ENCODE measurements at places on chromosomes 6 and 20.

- DNase-seq, result no peak
These were observed 1.9 kb upstream of the DEF6 start for GRCh38 chr6:35295521-35296315.

DNA sequence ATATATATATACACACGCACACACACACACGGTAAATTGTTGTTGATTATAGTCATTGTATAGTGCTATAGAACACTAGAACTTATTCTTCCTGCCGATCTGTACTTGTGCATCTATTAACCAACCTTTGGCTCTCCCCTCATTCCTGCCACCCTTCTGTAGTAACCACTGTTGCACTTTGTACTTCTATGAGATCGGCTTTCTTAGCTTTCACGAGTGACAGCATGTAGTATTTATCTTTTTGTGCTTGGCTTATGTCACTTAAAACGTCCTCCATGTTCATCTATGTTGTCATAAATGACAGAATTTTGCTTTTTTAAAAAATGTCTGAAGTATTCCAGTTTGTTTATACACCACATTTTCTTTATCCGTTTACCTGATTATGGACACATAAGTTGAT is 20.9 kb upstream of the DYNLRB1 start:
- DNase-seq, result no peak

- no peak for DNase-seq
These were observed 13.1 kb downstream of the NTSR1 start for GRCh38 chr20:62721511-62722370.

GRCh38 chr6:133567636-133568035 is 321.3 kb upstream of the TCF21 start:
- no peak for DNase-seq

DNA sequence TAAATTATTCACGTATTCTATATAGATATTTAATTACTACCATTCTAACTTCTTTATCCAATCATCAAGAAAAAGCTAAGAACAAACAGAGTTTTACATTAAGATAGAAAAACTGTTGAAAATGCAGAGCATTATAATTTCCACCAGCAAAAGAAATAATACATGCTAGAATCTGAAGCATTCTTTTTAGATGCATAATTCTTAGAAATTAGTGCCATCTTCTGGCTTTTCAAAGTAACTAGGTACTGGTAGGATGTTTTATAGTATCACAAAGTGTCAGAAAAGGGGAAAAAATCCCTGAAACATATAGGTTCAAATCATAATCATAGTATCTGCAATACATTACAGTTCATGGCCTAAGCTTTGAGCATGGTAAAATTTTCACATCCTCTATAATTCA is 178.9 kb downstream of the PHF3 start:
- no peak for DNase-seq

- DNase-seq, result no peak
These were observed 41.0 kb downstream of the CYP24A1 start for GRCh38 chr20:54132612-54133433.

GRCh38 chr6:37840143-37840939 is 20.8 kb downstream of the ZFAND3 start:
- no peak for DNase-seq

- no peak for DNase-seq
These were observed 15.8 kb downstream of the TSPYL4 start for GRCh38 chr6:116238083-116238482.

DNA sequence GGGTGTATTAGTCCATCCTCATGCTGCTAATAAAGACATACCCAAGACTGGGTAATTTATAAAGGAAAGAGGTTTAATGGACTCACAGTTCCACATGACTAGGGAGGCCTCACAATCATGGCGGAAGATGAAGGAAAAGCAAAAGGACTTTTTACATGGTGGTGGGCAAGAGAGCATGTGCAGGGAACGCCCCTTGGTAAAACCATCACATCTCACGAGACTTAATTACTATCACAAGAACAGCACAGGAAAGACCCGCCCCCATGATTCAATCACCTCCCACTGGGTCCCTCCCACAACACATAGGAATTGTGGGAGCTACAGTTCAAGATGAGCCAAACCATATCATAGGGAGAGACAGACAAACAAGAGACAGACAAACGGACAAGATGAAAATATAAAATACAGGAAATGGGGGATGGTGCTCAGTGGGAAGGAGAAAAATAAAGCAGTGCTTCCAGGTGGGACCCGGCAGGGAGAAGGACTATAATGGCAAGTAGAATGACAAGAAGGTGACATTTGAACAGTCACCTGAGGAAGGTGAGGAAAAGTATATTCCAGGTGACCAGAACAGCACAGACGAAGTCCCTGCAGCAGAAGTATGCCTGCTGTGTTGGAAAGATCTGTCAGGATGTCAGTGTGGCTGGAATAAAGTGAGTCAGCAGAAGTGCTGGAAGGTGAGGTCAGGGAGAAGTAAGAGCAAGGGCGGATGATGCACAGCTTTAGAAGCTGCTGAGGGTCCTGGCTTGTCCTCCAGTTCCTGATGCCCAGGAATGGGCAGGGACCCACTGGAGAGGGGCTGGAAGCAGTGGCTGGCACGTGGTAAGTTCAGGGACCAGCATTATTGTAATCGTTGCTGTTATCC is 61.1 kb downstream of the SLC2A10 start:
- DNase-seq, result no peak

DNA sequence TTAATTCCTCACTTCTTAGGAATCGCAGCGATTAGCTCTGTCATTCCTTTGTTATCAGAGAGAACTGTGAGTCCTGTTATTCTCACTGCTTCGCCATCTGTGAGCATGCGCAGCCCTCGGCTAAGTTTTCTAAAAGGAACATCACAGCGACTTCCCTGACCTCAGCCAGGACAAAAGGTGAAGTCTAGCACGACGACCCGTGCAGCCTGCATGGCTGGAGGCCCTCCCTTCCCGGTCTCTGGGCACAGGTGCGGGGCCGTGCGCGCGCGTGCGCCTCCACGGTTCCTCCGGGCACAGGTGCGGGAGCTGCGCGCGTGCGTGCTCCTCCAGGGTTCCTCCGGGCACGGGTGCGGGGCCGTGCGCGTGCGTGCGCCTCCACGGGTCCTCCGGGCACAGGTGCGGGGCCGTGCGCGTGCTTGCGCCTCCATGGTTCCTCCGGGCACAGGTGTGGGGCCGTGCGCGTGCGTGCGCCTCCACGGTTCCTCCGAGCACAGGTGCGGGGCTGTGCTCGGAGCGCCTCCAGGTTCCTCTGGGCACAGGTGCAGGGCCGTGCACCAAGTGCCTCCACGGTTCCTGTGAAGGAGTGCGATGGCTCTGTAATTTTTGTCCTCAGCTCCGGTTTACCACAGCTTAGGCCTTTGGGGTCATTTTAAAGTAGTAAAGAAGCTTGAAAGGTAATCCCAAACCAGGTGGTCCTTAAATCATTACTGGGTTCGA is 212.3 kb downstream of the ERMARD start:
- no peak for DNase-seq

GRCh38 chr6:149782337-149782736 is 32.8 kb downstream of the PCMT1 start:
- no peak for DNase-seq

GRCh38 chr6:148415511-148416260 is 73.0 kb downstream of the SASH1 start:
- DNase-seq, result no peak

DNA sequence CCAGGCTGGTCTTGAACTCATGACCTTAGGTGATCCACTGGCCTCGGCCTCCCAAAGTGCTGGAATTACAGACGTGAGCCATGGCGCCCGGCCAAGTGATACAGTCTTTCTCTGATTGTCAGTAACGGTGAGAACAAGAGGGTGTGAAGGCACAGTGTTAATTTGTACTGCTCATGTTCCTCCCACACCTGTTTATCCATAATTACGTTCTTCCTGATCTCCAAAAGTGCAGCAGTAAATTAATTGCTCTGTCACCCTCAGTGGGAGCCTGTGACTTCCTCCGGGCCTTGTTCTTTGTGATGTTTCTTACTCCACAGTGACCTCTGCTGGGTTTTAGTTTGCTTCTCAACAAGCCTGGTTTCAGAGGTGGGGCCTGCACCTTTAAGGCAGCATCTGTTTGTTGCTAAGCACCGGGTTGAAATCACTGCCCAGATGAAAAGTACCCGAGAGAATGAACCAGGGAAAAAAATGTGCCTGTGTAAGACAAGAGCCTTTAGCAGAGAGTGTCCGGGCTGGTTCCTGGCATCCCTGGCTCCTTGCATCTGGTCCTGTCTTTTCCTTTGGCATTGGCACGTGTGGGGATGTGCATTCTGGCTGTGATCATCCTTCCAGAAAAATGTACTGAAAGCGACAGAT is 89.1 kb upstream of the CLDN20 start:
- DNase-seq, result no peak

GRCh38 chr20:34385464-34385863 is 22.4 kb downstream of the ITCH start:
- no peak for DNase-seq

DNA sequence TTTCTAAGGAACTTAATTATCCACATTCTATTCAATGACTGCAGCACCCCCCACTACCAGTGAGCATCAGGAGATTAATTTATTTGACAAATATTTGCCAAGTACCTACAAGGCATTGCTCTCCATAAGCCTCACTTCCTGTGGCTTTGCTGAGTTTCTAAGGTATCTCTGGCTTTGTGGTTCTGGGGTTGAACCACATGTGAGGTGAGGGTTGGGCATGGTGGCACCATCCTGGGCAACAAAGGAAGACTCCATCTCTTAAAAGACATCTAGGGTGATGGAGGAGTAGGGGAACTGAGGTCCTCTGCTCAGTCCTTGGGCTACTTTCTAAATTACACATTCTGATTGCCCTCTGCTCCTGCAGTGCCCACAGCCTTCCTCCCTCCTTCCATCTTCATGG is 25.5 kb upstream of the WFDC2 start:
- DNase-seq, result no peak

GRCh38 chr6:74249658-74250057 is 553.7 kb downstream of the CD109 start:
- DNase-seq, result no peak

DNA sequence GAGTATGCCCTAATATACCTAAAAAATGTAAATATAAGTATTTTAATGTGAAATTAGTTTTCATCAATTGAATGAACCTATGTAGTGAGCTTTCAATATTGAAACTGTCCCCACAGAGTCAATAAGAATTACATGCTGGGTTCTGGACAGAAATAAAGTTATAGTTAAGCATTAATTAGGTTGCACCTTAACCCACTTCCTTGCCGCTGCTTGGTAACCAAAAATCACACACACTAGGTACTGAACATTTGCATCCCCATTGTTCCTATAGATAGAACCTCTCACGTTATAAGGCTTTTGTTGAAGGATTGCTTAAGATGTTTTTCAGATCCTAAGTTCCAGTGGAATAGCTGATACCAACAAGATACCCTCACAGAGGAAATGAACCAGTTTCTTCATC is 237.1 kb upstream of the OPRM1 start:
- no peak for DNase-seq

DNA sequence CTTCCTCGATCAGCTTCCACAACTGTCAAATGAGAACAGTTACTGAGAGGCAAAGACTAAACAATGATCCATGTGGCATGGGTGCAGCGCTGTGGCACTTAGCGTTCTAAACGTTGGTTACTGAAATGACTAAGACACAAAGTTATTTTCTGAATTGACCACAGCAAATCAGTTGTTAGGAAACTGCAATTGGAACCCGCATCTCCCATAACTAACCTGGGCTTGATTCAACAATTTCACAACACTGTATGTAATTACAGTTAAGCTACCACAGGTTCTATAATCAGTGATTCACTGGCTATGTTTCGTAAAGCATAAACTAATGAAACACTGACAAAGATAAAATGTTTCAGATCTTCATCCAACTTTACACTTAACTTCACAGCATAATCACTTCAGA is 12.5 kb downstream of the WDR27 start:
- no peak for DNase-seq
